Activated CD4-positive, alpha-beta memory T cell treated with anti-CD3 and anti-CD28 coated beads, Interleukin-2, amount 10 ng/mL, durations not matched to agents 7 days and 5 days (primary cell): ENCODE measurements at places on chromosomes 6 and 20. TPM values are rescaled to one million over a fixed set of nuclear protein-coding genes. Genes with fewer than 3 reads are reported as not detected.
A peak's percentile ranks its signal among the peaks of the same experiment; 100 is the strongest.

PGC gene
- not detected for total RNA-seq

DNA sequence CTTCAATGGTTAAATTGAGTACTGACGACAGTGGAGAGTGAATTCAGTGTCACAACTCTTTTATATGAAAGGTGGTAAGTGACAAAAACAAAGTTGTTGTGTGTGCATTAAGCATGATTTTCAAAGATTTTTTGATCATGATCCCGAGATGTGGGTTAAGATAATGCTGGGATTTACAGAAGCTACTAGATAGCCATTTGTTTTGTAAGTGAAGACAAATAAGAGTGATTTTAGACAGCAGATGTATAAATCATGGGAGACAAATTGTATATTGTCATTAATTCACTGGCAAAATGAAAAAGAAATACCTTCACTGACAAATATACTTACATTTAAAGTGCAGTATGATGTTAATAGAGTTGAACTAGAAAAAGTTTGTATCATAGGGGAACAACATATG, 6.1 kb downstream of the ADGRB3 start:
- no peak for DNase-seq

DNA sequence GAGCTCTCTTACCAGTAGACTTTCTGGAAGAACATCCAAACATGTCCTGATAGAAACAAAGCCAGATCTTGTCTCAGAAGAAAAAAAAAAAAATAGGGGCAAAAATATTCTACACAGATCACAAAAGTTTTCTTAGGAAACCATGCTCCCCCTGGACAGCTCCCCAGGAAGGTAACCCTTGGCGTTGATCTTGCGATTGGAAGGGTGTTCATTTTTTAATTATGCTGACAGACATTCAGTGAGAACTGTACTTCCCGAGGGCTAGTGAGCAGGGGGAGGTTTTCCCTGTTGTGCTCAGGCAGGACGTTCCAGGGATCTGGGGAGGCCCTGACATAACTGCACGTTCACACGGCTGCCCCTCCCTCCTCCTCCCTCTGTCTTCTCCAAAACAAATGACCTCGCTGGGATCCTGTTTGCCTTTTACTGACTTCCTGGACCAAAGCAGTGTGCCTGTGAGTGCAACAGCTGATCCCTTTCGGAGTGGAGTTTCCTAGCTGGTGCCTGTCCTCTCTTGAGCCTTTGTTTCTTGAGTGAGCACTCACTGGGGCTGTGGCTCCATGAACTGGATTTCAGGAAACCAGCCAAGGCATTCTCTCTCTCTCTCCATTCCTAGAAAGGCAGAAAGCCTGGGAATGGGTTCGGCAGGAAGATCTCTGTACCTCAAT, 46.7 kb downstream of the MARCKS start:
- no peak for DNase-seq

POU5F1 gene
- not detected for total RNA-seq

DNA sequence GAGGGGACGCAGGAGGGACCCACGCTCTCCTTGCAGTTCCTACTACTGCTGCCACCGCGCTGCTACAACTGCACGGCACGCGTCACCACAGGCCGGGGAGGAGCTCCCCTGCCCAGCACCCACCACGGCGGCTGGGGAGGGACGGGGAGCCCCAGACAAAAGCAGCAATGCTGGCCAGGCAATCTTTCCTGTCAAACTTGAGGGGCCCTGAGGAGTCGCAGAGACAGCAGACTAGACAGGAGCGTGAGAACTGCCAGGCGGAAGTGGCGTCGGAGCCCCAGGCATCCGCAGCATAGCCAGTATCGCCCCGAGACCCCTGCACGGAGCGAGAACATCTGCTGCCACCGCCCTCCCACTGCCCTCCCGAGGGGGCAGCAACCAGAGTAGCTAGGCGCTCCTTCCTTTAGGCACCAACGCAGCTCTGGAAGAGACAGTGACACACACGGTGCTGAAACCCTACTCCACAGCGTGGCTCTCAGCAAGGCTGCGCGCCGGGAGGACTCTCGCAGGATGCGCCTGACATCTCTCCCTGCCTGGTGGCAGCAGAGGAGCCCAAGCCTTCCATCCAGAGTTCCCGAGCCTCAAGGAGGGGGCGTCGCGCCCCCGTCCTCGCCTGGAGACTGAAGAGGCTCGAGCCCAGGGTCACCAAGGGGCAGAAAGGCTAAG, 2.2 kb downstream of the TAF4 start:
- no peak for DNase-seq

- DNase-seq, result no peak
Measured at GRCh38 chr20:56506103-56506502, 18.4 kb upstream of the FAM209A start.

ACTL10 gene
- 4.5 TPM for total RNA-seq

CDH4 gene
- 0.20 TPM for total RNA-seq

GRCh38 chr20:35523298-35523888, 6.1 kb downstream of the C20orf173 start:
- DNase-seq, result peak; percentile 36

- DNase-seq, result no peak
Measured at GRCh38 chr20:43431134-43431519, 26.6 kb upstream of the SRSF6 start.

NHLRC1 gene
- total RNA-seq, result 0.20 TPM

GRCh38 chr6:6870921-6871320, 236.8 kb upstream of the RREB1 start:
- DNase-seq, result no peak

BPIFB2 gene
- total RNA-seq, result not detected

HS3ST5 gene
- not detected for total RNA-seq

- DNase-seq, result peak; percentile 55
Measured at GRCh38 chr6:12119085-12119588, 107.0 kb downstream of the HIVEP1 start.

GRCh38 chr6:113734982-113735381, 122.2 kb upstream of the MARCKS start:
- no peak for DNase-seq

DNA sequence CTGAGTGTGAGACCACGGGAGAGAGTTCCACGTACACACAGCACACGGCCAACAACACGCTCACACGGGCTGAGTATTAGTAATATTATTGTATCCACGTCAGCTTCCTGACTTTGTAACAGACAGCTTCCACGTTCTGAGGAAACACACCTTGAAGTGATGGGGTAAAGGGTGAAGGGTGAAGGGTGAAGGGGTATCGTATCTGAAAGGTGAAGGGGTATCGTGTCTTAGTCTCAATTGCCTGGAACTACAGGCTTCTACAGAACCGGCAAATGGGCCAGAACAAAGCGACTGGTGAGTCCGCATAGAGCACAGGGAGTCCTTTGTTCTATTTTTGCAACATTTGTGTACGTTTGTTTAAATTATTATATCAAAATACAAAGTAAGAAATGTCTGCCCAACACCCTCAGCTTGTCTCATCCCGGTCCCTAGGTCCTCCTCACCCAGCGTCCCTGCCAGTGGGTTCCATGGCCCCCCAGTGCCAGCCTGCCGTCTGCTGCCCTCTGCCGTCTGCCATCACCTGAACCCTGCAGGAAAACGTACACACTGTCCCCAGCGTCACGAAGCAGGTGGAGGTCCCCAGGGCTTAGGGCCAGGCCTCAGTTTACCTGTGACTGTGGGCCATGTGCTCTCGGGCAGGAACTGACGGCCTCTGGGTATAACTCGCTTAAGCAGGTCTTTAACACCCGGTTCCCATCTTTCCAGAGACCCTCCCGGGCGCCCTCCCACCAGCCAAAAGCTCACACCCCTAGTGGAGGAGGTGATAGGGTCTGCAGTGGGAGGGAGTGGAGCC, 4.4 kb upstream of the HELZ2 start:
- no peak for DNase-seq

SDC4 gene
- total RNA-seq, result 28.3 TPM

DNA sequence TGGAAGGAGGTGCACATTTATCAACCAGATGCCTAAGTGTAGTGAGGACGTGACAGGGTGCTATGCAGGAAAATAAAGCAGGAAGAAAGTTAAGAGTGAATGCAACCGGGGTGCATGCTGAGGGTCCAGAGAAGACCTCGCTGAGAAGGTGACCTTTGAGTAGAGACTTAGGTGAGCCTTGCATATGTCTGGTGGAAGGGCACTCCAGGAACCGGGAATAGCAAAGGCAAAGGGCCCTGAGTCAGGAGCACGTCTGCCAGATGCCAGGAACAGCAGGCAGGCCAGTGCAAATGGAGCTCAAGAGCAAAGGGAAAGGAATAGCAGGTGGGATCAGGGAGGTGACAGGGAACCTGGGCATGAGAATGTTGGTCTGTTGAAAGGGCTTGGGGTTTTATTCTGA, 445.5 kb downstream of the PREX1 start:
- no peak for DNase-seq

LSM14B gene
- 39.0 TPM for total RNA-seq

MICAL1 gene
- total RNA-seq, result 128 TPM

- no peak for DNase-seq
Measured at GRCh38 chr6:161596807-161597520, 323.1 kb upstream of the AGPAT4 start.

DNA sequence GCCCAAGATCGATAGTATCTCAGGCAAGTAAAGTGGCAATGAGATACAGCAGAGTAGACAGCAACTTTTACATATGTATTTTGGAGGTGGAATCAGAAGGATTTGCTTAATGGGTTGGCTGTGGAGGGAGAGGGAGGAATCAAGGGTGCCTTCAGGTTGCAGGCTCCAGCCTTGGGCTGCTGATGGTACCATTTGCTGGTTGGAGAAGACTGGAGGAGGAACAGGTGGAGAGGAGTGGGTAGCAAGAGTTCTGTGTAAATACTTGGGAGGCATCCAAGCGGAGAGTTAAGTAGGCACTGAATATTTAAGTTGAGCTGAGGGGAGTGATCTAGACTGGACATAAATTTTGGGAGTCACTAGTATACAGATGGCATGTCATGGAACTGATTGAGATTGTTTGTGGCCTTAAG, 5.2 kb downstream of the BICRAL start:
- no peak for DNase-seq

GRCh38 chr6:106056060-106056745, 29.9 kb upstream of the PRDM1 start:
- no peak for DNase-seq

DNA sequence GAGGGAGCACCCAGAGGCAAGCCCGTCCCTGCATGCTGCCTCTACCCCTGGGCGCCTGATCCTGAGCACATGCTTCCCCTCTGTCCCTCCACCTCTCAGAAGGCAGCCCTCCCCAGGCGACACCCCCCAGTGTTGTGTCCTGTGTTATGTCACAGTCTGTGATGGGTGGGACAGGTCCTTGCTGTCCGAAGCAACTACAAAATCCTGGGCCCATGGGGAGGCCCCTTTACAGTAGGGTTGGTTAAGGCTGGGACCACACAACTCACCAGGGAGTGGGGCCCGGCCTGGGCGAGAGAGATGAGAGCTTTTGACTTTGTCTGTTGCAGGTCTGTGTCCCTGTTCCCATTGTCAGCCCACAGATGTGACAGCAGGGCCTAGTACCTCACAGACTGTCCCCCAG, 78.0 kb downstream of the DHX35 start:
- no peak for DNase-seq

DNA sequence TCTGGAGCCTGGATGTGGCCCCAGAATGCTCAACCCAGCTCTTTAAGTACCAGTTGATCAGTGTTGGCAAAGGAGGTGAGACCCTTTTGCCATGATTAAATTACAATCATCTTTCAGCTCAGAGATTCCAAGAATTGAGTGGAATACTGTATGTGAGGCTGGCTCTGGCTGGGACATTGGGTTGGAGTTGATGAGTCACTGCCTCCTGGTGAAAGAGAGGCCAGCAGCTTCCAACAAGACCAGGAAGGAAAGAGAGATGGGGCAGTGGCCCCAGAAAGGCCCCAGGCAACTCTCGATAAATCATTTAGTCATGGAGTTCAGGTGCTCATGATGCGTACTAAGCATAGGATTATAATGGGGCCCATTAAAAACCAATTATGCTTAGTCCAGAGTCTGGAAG, 2.1 kb downstream of the TGM6 start:
- no peak for DNase-seq

DNA sequence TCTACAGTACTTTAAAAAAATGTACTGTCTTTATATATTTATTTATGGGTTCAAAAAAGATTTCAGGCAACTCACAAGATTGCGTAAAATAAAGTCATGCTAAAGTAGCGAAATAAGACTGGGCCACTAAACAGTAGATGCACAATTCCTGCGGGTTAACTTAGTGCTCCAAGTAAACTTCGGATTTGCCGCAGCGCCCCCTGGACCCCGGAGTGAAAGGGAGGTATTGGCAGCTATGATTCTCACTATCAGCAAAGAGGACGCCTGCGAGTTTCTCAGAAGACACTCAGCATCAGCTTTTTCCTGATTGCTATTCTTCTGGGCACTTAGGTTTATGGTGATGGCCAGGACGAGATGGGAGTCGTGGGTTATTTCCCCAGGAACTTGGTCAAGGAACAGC, 1.4 kb downstream of the OTOR start:
- DNase-seq, result no peak

DNA sequence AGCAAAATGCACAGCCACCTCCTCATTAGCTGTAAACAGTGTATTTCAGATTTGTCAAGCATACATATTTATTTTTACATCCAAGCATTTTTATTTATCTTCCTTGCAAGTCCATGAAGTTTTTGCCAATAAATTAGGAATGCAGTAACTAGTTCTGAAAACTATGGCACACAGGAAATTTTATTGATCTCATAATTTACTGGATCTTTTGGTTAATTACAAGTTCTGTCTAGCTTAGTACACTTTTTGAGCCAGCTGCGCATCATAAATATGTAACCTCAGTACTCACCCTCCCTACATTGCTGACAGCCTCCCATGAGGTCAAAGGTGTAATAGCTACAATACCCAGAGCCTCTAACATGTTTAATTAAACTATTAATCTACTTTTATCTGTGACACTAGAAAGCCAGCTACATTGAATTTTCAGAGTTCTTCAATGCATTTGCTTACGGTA, 898.2 kb downstream of the KIF16B start:
- DNase-seq, result no peak

DNA sequence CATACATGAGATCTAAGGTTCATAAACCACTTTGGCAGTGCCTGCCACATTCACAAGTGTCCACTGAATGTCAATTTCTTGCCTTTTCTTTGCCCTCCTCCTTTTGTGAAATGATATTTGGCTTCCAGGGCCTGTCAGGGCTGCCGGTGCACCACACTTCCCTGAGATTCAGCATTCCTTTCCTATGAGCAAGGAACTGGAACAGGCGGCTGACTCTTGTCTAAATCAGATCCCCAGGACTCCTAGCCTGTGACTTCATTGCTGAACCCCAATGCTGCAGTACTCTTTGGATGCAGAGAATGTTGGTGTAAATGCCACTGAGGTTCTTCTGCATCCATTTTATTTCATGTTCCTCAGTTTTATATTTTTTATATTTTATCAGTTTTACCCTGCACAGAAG, 172.2 kb downstream of the ARID1B start:
- no peak for DNase-seq

- DNase-seq, result peak; percentile 57
Measured at GRCh38 chr20:64049060-64049877, at the start of gene SOX18. Gene SOX18, minus strand, starts transcription at chr20:64049639. Its CDS starts 123 bp downstream, at chr20:64049516.

- no peak for DNase-seq
Measured at GRCh38 chr6:158962371-158962770, 37.6 kb downstream of the RSPH3 start.

DNA sequence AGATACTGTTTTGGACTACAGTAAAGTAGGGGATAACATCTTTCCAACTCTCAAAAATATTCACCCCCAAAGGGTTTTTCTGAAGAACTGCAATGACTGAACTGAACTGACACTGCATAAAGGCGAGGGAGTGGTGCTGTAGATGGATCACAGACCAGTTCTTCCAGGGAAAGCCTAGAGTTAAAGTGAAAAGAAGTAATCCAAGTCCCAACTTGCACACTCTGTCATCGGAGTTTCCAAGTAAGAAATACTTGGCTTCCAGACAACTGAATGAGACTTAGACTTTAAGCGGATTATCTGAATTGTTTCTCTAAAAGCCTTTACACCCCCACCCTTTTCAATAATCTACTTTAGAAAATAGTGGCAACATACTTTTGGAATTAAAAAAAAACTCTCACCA, 134.1 kb upstream of the PREP start:
- DNase-seq, result no peak
